ENCODE measurements at places on chromosomes 6 and 20. TPM values are rescaled to one million over a fixed set of nuclear protein-coding genes. Genes with fewer than 3 reads are reported as not detected.

Gene DPPA5
- not detected for total RNA-seq

Gene RSPO3
- total RNA-seq, result 34.4 TPM

Gene SNX5
- total RNA-seq, result 56.1 TPM

Gene EGFL8
- 6.6 TPM for total RNA-seq

Gene IRF4
- total RNA-seq, result under 0.01 TPM

Gene PBOV1
- not detected for total RNA-seq

Gene BIRC7
- total RNA-seq, result not detected

Gene IL17F
- 0.25 TPM for total RNA-seq

Gene SYCP2
- total RNA-seq, result 2.2 TPM

Gene KIF6
- total RNA-seq, result 0.98 TPM

Gene SLC4A11
- total RNA-seq, result under 0.01 TPM

Gene PDE10A
- total RNA-seq, result 54.6 TPM

Gene GCLC
- 15.5 TPM for total RNA-seq

Gene PPIL6
- total RNA-seq, result 21.1 TPM

Gene GATA5
- total RNA-seq, result not detected

Gene ADGB
- total RNA-seq, result 0.25 TPM

Gene ULBP2
- total RNA-seq, result 4.4 TPM

Gene PI16
- total RNA-seq, result 0.25 TPM

Gene TMEM151B
- 44.5 TPM for total RNA-seq

Gene CDSN
- not detected for total RNA-seq

Gene ACTL10
- total RNA-seq, result 0.74 TPM

Gene HMGCLL1
- 45.2 TPM for total RNA-seq

Gene ARFGEF2
- 20.7 TPM for total RNA-seq

Gene CCN2
- 16.2 TPM for total RNA-seq

Gene ARMH2
- total RNA-seq, result not detected

Gene ECT2L
- total RNA-seq, result 0.98 TPM

Gene SLC12A5
- total RNA-seq, result 17.2 TPM

Gene SLC2A10
- 5.4 TPM for total RNA-seq

Gene BPI
- total RNA-seq, result 0.25 TPM

Gene SLC32A1
- total RNA-seq, result 5.9 TPM

Gene TRIM31
- total RNA-seq, result not detected

Gene GPX5
- not detected for total RNA-seq

Gene C20orf96
- total RNA-seq, result 11.1 TPM

Gene CTAGE9
- not detected for total RNA-seq

Gene RAD21L1
- total RNA-seq, result under 0.01 TPM

Gene ATG5
- 39.3 TPM for total RNA-seq

Gene PTP4A1
- total RNA-seq, result 117 TPM

Gene HLA-DQA1
- total RNA-seq, result under 0.01 TPM

Gene OLIG3
- total RNA-seq, result not detected

Gene MRAP2
- total RNA-seq, result 2.5 TPM

Gene TUBB2B
- total RNA-seq, result 2,668 TPM

Gene PNLDC1
- not detected for total RNA-seq

Gene OR2H2
- not detected for total RNA-seq

Gene HLA-DQB1
- not detected for total RNA-seq

Gene TMC2
- 3.4 TPM for total RNA-seq

Gene CCDC170
- 0.74 TPM for total RNA-seq

Gene PPP2R5D
- 33.9 TPM for total RNA-seq

Gene ITPR3
- 1.2 TPM for total RNA-seq

Gene TFAP2A
- 0.25 TPM for total RNA-seq

Gene MYL9
- 0.49 TPM for total RNA-seq

Gene HEBP2
- total RNA-seq, result 3.7 TPM

Data from temporal lobe (tissue), 4 donors.